Uterus (tissue), 4 donors: ENCODE measurements at places on chromosomes 5 and 9.

DNA sequence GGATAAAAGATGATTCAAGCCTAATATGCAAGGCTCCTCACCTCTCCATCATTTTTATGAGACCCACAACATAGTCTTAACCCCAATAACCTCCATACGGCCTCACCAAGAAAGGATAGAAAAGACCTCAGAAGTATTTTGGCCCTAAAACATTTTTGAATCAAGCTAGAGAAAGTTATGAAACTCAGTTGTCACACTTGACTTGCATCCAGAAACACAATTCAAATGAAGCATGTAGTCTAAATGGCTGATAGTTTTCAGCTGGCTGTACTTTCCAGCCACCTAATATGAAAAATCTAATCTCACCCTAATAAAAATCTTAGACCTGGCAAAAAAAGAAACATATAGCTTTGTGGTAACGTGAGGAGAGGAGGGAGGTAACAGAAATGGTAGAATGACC, 116.1 kb downstream of the ARL15 start:
- DNase-seq: no peak

GRCh38 chr9:7370381-7370780, 429.2 kb downstream of the DMAC1 start:
- DNase-seq: no peak

DNA sequence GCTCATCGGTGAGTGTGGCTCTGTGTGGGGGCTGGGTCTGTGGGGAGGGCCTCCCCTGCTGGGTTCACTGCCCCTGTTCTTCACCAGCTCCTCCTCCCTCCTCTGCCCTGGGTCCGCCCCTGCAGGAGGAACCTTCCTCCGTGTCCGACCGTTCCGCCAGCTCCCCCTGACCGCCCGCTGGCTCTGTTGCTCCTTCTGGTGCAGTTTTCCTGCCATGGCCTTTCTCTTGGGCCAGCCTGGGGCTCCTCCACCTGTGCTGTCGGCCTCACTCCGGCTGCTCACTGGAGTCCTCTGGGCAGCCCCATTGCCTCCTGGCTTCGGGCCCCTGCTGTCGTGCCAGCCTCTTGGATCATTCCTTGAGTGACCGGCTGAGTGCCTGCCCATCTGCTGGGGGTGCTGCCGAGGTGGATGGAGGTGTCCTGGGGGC, 12.3 kb downstream of the RNU6ATAC start:
- no peak for DNase-seq

DNA sequence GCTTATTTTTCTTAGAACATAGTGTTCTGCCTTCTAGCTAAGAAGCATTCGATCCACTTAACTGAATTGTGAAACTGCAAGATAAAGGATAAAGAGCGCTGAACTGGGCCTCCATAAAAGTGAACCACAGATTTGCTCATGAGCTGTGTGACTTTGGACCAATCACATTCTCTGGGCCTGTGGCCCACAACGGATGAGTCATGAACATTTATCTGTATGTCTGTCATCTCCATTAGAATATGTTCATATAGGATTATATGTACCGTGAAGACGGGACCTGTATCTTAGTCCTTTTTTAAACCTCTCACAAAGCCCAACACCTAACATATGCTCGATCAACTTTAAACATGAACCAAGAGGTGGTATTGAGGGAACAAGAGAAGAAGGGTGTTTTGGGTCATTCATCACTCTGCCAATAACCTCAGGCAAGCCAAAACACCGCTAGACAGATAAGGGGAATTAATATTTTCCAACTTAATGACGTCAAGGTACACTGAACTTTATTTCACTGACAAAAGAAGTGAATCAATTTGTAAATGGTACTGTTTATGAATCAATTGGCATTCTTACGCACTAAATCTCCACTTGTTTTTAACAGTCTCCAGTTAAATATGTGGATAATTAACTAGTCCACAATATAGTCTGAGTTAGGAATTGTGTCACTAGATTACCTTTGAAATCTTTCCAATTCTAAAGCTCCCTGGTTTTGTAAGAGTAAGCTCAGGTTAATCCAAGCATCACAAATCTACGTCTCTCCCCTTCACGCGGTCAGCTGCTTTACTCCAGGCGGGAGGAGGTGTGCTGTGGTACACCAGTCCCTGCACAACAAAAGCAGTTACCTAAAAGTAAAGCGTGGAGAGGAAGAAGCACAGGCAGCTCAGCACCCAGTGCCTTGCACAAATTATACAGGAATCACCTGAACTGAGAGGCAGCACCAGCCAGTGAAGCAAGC, 1.6 kb downstream of the TMEM245 start:
- no peak for DNase-seq

GRCh38 chr5:55071413-55071812, 31.0 kb upstream of the GZMA start:
- DNase-seq: no peak

GRCh38 chr5:139394123-139394653, 716 bp downstream of the PROB1 start:
- DNase-seq: peak; percentile 48

GRCh38 chr5:9557696-9558095, 11.8 kb upstream of the SEMA5A start:
- DNase-seq: no peak

DNA sequence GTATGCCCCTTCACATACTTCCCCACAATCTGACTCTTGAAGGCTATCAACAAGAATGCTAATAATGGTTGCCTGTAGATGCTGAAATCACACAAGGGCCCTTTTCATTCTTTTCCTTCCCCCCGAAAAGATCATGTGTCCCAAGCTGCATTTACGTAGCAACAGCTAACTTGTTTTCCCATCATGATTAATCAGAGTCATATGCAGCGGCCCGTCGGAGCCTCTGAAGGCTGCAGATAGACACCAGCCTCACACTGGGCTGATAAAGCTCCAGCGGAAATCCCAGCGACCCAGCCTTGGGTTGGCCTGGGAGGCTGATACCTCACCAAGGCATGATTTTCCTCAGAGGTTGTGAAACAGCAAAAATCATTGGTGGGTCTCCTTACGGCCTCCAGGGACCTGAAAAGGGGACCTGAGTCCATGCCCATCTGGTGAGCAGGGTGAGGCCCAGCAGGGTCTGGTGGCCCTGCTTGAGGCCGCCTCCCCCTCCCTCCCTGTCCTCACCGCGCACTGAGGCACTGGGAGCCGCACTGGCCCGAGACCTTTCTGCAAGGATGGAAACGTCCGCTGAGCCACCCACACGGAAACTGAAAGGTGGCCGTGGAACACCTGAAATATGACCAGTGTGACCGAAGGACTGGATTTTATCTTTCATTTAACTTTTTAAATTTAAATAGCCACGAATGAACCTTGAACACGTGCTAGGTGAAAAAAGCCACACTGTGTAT, 114.2 kb upstream of the PHYKPL start:
- DNase-seq: no peak

- DNase-seq: no peak
Observed at GRCh38 chr9:536597-537511, 304.6 kb upstream of the DMRT1 start.

DNA sequence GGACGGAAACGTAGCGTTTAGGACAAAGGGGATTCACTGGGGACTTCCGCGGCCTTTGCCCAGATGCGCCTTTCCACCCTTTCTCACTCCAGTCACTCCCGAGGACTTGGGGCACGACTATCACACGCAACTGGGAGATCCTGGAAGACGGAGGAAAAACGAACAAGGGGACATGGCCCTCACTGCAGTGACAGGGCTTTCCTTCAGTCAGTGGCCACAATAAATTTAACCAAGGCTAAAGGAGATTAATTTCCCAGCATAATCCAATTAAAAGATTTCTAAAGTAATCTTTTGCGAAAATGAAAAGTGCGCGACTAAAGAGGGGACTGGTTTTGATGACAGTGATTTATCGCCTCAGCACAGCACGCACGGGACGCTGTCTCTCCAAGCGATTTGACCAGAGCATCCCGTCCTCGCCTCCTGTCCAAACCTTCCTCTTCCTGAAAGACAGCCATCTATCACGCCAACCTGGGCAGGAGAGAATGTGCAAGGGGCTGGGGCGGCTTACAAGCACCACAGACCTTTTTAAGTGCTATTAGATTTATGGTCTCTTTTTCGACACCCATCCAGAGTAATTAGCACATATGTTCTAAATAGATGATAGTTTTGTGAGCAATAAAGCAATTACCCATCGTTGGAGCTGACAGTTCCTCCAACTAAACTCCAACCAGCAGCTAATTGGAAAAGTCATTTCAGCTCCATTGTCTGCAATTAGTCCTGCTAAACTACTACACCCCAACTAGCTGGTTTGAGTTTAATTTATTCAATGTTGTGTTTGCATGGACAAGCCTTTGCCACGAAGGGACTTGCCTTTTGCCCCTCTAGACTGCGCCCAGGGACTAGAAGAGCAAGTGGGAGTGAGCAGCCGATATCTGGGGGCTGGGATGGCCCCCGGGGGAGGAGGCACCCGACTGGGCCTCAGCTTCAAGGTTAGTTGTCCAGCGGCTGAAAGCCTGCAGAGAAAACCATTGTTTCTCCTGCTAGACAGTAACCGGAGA, 7.4 kb downstream of the NR2F1-AS1 start:
- no peak for DNase-seq

DNA sequence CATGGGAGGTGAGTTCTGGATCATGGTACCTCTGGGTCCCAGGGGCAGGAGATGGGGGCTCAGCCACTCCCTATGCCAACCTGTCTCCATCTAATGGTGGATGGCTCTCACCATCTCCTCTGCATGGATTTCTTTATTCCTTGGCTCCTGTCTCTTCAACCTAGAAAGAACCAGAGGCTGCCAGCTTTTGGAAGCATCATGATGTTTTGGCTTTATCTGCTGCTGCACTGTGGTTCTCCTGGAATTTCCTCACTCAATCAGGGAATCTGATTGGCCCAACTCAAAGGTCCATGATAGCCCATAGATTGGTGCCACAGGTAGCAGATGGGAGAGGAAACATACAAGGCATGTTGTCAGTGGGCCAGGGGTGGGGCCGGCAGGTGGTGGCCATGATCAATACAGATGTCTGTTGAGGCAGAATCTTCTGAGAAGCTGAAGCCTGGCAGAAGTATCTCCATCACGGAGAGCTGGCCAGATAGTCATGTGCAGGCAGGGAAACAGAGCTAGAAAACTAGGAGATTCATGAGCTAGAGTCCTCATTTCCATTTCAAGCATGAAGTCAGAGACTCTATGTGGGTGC, 158.2 kb downstream of the MACROH2A1 start:
- peak; percentile 6 for DNase-seq

DNA sequence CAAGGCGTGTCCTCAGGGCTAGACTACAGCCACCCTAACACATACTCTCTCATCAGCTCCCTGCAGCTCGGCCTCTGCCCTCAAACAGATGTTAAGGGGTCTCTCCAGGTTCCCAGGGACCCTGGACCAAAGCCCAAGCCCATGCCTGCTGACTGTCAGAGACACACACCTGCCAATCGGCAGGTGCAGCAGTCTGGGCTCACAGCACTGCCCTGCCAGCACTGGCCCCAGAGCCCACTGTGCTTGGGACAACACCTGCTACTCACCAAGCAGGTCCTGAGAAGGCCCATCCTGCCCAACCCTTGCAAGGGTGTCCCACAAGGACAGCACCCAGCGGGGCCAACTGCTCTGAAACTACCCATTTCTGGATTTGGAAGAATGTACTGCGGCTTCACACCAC, 20.2 kb upstream of the ZDHHC11 start:
- DNase-seq: no peak

DNA sequence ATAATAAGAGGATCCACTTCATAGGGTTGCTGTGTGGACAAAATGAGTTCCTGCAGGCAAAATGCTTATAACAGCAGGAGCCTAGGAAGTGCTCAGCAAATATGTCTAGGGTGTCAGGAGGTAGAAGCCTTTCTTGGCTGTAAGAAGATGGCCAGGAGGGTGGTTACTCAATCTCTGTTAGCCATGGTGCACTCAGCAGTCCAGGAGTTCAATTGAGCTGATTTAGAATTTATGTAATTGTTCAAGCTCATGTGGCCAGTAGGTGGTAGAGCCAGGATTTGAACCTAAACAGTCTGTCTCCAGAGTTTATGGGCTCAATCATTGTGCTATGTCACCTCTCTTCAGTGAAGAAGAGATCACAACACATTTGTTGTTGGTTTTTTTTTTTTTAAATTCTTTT, 381.2 kb downstream of the KIF4B start:
- DNase-seq: no peak

GRCh38 chr5:6581559-6582426, 51.1 kb downstream of the NSUN2 start:
- no peak for DNase-seq

DNA sequence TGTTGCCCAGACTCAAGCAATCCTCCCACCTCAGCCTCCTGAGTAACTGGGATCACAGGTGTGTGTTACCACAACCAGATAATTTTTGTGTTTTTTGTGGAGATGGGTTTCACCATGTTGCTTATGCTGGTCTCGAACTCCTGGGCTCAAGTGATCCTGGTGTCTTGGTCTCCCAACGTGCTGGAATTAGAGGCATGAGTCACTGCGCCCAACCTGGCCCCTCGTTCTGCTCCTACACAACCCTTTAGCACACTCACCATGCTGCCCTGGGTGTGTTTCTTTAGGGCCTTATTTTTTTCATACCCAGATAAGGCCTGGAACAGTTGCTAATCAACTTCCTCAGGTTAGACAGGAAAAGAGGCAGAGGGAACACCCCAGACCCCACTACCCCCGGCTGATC, 2.6 kb downstream of the PDZD2 start:
- no peak for DNase-seq

- DNase-seq: no peak
Observed at GRCh38 chr5:160685695-160686094, 166.3 kb downstream of the ATP10B start.

GRCh38 chr5:36530215-36530614, 76.2 kb upstream of the SLC1A3 start:
- DNase-seq: no peak

GRCh38 chr9:6552033-6552432, 93.5 kb downstream of the GLDC start:
- no peak for DNase-seq

DNA sequence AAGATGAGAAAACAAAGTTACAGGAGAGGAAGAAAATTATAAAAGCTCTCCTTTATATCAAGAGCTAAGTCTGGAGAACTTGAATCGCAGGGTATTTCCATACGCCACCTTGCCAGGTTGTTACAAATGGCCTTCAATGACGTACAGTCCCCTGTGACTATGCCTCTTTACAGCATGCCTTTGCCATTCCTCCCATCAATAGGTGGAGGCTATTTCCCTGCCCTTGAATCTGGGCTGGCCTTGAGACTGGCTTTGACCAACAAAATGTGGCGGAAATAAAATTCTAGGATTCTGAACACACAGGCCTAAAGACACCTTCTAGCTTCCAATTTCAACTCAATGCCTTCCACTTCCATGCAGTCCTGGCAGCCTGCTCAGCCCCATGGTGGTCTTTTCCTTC, 45.7 kb downstream of the TSSK1B start:
- no peak for DNase-seq

GRCh38 chr5:138651058-138651766, 76.0 kb upstream of the HSPA9 start:
- DNase-seq: no peak
